Stimulated activated CD8-positive, alpha-beta memory T cell treated with anti-CD3 and anti-CD28 coated beads, Interleukin-7, amount 100 ng/mL, for 1 hour (primary cell): ENCODE measurements at places on chromosomes 4 and X.

GRCh38 chr4:74544655-74545361 lies 99.9 kb downstream of the AREG start:
- DNase-seq, result no peak

DNA sequence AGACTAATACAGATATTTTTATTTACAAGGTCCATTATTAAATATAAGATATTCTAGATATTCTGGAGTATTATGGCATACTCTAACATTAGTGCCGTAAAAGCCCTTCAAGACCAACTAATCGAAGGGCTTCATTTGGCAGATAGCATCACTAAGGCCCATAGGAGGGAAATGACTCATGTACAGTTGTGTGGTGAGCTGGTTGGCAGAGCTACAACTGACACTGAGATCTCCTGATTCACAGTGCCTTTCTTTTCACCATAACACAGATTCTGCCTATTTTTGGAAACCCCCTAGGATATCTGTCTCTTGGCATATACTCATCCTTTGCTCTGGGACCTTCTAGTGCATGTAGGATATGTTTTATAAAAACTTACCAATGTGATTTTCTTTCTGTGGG lies 201.7 kb upstream of the AFF2 start:
- no peak for DNase-seq

GRCh38 chrX:132442691-132443090 lies 46.1 kb downstream of the MBNL3 start:
- no peak for DNase-seq

DNA sequence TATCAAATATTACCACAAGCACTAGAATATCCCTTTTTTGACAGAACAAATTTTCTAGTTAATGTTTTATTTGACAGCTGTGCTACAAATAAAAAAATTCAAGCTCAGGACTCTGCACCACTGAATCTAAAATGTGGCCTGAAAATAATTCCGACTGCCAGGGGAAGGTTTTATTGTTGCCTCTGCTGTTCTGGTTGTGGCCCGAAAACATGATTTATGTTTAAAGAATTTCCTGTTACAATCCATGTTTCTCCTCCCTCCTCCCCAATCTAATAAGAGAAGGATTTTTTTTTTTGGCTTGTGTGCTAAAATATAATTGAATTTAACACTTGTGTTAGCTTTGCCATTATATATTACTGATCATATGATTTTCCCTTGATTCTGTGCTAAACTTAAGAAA lies 227.8 kb downstream of the DCLK2 start:
- no peak for DNase-seq

DNA sequence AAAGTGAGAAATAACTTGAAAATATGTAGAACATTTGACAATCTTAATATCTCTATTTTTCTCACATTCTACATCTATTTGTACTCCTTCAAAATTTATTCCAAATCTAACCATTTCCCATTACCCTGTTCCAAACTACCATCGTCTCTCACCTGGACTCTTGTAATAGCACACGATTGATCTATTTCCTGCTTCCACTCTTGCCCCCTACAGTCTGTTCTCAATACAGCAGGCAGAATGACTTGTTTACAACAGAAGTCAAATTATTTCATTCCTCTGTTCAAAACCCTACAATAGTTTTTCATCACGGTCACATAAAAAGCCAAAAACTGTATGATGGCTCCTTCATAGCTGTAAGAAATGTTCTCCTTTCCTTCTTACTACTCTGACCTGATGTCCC lies 21.1 kb upstream of the LUZP4 start:
- no peak for DNase-seq

DNA sequence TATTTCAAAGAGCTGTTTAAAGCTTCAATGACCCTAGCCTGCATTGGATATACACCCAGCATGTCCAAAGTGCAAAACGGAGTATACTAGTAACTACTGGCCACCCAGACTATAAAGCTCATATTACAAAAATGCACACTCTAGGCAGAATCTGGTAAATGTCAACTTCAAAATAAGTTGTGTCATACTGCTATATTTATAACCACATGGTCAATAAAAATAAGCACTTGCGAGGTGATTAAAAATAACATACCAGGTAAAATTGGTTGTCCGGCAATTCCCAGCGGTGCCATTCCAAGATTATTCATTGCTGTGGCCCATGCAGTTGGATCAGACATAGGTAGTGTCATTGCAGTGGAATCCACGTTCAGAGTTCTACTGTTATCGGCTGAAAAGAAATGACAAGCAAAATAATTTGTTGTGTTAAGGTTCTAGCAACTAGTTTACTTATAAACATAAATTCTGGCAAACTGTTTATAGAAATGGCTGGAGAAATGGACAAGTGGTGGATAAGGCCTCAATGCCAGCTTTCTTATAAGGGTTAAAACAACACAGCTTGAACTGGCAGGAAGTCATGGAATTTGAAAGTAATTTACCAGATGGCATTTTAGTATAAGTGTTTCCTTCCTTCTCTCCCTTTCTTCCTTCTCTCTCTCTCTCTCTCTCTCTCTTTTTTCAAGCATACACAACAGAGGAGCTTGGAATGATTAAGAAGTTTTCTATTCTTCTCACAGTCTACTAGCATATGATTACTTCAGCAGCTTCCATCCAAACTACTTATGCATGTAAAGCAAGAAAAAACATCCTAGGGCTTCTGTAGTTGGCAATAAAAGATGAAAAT lies 199.9 kb downstream of the ENOX2 start:
- DNase-seq, result no peak

DNA sequence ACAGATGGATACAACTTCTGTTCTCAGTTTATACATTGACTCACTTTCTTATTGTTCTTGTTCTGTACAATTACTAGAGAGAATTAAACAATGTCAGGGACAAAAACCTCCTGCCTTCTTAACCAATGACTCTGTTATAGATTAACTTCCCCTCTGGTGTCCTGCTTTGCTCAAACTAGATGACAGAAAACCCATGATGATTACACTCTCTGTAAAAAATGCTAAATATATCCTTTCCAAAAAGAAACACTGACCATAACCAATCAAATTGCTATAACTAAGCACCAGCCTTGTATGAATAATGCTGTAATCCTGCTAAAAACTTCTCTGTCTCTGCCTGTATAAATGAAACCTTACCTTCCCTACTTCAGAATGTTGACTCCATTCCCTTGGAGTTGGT lies 29.8 kb upstream of the IL13RA2 start:
- DNase-seq, result no peak

- no peak for DNase-seq
Observed at GRCh38 chr4:139492429-139492828, 38.5 kb downstream of the RAB33B start.

DNA sequence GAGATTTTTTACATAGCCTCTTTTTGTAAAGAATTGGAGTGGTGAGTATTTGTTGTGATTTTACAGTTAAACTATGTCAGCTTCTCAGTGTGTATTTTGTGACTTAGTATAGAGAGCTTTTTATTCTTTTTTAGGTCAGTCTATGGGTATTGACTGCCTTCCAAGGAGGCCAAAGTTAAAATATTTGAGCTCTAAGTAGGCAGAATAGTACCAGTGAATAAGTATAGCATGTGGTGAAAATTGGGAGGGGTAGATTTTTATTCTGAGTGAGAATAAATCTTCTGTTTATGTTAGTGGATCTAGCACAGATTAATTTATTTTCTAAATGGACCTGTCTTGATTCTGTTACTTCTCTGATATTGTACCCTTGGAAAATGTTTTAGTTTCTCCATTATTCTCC lies 37.5 kb downstream of the HERC3 start:
- DNase-seq, result no peak

GRCh38 chr4:79959652-79960051 lies 113.4 kb downstream of the ANTXR2 start:
- DNase-seq, result no peak

GRCh38 chr4:159048166-159048886 lies 54.6 kb upstream of the RAPGEF2 start:
- DNase-seq, result no peak

- DNase-seq, result no peak
Observed at GRCh38 chr4:100469555-100469954, 48.3 kb downstream of the EMCN start.

GRCh38 chr4:30413915-30414314 lies 306.3 kb upstream of the PCDH7 start:
- DNase-seq, result no peak
